EH (cell line): ENCODE measurements at places on chromosomes 2 and 18.

GRCh38 chr2:36125702-36126101 is 229.9 kb upstream of the CRIM1 start:
- DNase-seq: no peak

DNA sequence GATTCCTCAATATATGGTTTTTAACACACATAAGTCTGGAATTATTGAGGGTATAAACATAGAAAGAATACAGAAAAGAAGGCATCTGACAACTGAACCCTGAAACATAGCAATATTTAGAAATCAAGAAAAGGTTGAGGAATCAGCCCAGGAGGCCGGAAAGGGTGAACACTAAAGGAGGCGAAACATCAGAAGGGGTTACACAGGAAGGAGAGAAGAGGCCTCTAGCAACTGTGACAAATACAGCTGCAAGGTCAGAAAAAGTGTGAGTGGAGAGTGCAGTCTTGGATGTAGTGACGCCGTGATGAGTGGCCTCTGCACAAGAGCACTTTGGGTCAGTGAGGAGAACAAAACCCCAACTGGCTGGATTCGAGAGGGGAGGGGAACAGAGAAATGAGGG is 70.7 kb downstream of the SLC9A2 start:
- DNase-seq: no peak

DNA sequence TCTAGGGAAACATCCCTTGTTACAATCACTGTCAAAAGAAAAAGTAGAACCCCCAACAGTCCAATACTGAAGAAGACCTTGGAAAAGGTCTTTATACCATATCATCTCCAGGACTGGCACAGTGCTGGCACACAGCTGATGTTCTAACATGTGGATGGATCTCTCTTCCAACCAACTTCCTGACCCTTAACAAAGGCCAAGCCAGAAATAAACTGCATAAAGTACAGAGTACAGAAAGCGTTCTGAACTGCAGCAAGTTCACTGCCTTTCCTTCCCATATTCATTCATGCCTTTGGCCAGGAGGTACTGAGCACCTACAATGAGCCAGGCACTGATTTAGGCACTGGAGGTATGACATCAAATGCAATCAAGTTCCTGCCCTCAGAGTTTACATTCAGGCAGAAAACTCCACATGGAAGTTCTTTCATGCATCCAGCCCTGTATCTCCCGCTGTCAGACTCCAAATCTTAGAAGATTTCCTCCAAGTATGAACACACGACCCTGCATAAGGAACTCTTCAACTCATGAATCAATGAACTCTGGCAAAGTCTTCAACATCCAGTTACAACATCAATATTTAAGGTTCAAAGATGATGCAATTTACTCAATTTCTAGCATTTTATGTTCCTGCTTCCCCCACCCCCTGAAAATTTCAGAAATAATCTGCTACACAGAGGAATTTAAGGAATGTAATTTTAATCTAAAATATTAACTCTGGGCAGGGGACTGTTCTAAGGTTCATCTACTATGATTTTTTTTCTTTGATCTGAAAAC is 33.8 kb downstream of the ACVR1 start:
- no peak for DNase-seq

DNA sequence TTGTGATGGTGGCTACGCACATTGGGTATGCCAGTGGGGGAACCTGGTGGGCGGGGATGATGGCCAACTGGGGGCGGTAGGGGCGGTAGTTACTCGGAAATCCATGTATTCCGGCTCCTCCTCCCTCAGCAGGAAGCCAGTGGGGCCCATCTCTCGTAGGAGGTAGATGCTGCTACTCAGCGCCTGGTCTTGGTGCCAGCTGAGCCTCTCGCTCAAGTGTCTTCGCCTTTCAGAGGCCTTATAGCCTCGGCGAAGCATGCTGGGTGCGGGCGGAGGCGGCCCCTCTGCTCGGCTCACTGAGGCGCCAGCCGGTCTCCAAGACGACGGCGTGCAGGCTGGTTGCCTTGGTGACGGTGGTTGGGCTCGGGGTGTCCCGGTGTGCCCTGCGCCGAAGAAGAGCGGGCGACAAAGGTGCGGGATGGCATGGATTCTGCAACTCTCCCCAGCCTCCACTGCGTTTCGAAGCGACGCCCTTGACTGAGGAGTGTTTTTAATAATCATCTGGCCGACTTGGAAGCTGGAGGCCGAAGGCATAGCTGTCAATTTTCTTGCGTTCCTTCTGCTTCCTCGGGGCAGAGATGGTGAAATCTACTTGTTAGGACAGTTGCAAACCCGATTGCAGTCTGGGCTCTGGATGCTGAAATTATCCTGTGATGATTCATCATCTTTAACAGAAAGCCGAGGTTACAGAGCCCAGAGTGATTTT is at the start of gene ZSWIM2:
TSS of gene ZSWIM2 (minus strand) at position 298 of the 706 bp plus-strand sequence. CDS start at position 258, 40 bp downstream.
- DNase-seq: peak; percentile 94

DNA sequence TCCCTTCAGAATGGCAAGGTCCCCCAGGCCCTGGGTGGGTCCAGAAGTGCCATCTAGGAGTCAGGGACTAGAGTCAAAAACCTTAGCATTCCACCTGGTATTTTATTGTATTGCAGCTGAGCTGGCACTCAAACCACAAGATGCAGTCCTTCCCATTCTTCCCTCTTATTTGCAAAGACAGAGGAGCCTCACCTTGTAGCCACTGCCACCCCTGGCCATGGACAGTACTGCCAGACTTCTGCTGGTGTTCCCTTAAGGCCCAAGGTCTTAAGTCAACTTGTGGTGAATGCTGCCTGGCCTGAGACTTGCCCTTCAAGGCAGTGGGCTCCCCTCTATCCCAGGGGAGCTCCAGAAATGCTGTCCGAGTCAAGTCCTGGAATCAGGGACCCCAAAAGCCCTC is 6.9 kb downstream of the UGT1A10 start:
- peak; percentile 15 for DNase-seq

GRCh38 chr2:45909677-45910191 is 258.3 kb downstream of the PRKCE start:
- no peak for DNase-seq

DNA sequence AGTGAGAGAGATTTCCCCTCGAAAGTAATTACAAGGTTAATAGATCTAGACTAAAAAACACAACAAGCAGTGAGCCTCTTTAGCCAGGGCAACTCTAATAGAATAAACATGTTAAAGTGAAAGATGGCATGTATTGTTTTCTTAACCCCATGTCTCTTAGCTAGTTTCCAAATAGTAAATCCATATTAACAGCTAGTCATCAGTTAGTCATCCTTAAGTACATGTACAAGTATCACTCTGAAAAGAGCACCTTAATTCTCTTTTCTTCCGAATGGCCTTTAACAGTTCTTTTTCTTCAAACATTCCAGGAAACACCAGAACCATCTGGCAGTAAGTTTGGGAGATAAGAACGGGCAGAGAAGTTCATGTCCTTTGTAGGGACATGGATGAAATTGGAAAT is 1480.0 kb downstream of the LRP1B start:
- DNase-seq: no peak

GRCh38 chr2:205494537-205495235 is 187.6 kb upstream of the NRP2 start:
- DNase-seq: peak; percentile 40

DNA sequence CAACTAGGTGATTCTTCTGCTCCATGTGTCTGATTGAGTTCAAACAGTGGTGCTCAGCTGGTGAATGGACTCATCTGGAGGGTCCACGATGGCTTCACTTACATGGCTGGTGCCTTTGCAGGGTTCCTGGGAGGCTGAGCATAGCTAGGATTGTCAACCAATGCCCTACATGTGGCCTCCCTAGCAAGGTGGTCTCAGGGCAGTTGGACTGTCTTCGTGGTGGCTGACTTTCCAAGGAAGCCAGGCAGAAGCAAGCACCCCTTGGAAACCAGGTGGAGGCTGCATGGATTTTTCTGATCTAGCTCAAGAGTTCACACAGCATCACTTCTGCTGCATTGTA is 6.8 kb downstream of the IL1R2 start:
- no peak for DNase-seq

GRCh38 chr2:10449838-10450691 is 1.9 kb upstream of the ODC1 start:
- no peak for DNase-seq

DNA sequence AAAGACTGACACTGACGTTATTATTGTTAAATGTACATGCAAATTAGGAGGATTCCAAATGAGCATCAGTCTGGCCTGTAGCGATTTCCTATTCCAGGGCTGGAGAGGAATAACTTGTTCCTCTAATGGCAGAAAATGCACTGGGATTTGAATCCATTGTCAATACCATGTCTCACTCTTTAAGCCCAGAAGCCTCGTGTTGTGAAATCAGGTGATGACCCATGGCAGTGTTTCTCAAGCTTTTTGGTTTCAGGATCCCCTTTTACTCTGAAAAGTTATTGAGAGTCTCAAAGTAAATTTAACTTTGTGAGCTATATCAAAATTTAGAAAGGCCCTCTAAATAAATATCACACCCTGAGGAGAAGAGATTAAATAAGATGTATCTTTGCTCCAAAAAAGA is 279.2 kb downstream of the GALR1 start:
- DNase-seq: no peak

DNA sequence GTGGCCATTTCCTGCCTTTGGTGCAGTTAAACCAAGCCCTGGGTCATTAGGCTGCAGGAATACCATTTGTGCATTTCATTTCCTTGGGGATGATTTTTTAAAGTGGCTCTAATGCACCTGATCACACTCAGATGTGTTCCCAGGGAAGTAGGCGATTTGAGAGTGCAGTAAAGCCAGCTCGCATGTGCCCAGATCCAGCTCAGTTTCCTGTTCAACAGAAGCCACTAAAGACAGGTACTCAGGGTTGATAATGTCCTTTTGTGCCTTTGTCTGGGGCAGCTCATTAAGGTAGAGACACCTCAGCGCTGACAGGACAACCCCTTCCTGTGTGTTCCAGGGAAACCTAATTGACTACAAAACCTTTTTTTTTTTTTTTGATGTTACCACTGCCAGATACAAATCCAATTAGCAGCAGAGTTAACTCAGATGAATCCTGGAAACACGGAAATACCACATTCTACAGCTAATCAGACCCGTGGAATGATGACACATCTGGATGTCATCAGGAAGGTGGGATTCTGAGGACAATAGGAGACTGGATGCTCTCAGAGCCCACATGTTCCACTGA is 15.2 kb upstream of the CHRNA1 start:
- peak; percentile 90 for DNase-seq

GRCh38 chr2:7405861-7406715 is 488.9 kb downstream of the RNF144A start:
- no peak for DNase-seq

DNA sequence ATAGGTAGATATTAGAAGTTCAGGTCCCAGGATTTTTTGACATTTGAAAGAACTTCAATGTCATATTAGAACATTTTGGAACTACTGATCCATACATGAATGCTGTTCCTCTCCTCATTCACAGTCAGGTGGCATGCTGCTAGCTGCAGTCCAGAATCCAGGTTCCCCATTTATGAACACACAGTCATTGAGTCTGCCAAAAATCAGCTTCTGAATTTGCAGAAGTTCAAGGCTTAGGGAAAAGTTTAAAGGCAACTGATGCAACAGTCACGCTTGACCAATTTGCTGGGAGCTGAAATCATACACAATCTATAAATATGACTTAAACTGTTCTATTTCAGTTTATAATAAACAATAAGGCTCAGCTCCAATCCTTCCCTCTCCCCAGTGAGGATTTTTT is 17.3 kb upstream of the TTR start:
- DNase-seq: no peak

GRCh38 chr2:43592443-43592842 is 3.4 kb downstream of the THADA start:
- DNase-seq: peak; percentile 69

GRCh38 chr2:69948032-69948962 is 13.1 kb downstream of the ASPRV1 start:
- no peak for DNase-seq

GRCh38 chr2:118989481-118989880 is 47.5 kb downstream of the MARCO start:
- DNase-seq: no peak

DNA sequence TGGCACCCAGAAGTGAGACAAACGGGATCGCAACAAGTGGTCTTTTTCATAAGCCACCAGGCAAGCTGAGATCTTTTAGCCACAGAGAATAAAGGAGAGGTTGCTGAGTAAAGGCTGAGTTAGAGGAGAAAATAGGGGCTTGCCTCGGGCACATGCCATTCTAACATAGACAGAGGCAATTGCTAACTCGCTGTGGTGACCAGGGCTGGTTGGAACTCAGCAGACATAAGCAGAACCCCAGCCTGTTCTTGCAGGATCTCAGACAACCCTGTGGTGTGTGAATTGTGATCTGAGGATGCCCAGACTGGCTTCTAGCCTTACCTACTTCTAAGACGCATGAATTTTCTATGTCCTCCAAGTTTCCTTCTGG is 300.2 kb downstream of the CDCA7 start:
- peak; percentile 33 for DNase-seq

DNA sequence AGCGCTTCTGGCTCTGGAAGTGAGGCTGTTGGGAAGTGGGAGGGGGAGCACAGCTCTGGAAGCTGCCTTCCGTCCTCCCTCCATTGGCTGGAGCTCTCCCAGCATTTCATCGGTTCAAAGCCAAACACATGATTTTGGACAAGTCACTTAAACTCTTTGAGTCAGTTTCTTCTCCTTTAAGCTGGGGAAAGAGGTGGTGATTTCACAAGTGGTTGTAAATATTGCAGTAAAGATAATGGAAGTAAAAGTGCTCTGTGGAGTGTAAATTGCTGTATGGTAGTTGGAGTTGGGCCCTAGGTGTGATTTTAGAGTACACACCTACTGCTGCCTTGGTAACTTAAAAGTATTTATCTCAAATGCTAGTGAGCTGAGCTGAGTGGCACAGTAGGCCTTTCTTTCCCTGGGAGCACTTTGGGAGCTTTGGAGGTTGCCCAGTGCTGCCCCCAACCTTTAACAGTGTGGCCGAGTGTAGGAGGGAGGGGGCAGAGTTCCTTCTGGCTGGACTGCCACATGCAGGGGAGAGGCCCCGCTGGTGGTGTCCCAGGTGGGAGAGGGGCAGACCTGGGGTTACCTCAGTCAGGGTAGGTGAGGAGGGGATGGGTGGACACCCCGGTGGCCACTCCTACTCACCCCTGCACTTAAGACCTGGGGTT is 54.7 kb downstream of the ASAP2 start:
- no peak for DNase-seq

DNA sequence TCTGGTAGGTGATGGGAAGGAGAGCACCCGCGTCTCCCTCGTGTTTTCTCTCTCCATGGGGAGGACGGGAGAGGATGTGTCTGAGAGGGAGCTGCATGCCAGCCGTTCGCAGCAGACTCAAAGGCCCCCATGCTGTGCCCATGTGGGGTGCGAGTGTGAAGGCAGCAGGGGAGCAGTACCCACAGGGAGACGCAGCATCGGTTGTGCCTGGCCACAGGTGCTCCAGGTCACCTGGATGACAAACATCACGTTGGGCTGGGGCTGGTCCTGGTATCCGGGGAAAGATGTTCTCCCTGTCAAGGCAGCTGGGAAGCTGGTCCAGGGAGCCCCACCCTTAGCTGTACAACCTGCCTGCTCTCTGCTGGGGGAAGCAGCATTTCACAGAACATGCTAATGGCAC is 119.5 kb upstream of the SALL3 start:
- DNase-seq: no peak

- no peak for DNase-seq
Measured at GRCh38 chr2:240202586-240202985, 62.1 kb upstream of the OTOS start.

GRCh38 chr2:38771632-38772031 is 6.4 kb upstream of the GEMIN6 start:
- peak; percentile 66 for DNase-seq

GRCh38 chr2:58449286-58450010 is 208.3 kb upstream of the FANCL start:
- no peak for DNase-seq
